ENCODE measurements at places on chromosomes 4 and X.

GRCh38 chr4:95660719-95661118 lies 111.9 kb upstream of the UNC5C start:
- no peak for DNase-seq

DNA sequence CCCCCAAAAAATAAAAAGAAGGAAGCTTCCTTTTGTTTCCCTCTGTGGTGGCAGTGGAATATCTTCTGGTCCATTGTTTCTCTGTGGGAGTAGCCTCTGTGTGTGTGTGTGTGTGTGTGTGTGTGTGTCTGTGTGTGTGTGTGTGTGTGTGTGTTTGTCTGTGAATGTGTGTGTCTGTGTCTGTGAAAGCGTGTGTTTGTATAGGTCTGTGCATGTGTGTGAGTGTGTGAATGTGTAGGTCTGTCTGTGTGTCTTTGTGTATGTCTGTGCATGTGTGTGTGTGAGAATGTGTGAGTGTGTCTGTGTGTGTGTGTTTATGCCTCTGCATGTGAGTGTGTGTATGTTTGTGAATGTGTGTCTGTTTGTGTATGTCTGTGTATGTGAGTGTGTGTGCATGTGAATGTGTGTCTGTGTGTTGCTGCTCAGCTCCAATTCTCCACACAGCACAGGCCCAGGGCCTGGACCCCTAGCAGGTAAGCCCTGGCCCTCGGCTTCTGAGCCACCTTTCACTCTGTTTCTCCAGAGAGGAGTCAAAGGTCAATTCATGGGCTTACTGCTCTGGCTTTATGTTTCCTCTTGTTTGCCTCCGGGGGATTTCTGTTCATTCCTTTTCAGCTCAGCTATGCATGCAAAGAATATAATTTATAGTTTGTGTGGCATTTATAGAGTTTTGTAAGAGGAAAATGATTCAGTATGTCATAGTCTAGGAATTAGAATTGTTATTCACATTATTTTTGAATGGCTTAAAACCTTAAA lies 89.8 kb downstream of the UCHL1 start:
- no peak for DNase-seq

DNA sequence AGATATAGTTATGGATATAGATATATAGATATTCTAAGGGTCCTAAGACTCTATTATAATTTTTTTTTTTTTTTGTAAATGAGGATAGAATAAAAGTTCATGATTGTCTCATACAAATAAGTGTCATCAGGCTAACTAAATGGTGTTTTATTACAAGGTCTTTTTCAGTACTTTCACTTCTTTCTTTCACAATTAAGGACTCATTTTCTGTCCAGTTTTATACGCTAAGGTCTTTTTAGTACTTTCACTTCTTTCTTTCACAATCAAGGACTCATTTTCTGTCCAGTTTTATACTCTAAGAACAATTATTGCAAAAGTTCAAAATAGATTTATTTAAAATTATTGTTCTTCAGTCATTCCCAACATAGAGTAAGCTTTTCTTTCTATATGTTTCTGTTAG lies 32.7 kb downstream of the RUFY3 start:
- DNase-seq = no peak

DNA sequence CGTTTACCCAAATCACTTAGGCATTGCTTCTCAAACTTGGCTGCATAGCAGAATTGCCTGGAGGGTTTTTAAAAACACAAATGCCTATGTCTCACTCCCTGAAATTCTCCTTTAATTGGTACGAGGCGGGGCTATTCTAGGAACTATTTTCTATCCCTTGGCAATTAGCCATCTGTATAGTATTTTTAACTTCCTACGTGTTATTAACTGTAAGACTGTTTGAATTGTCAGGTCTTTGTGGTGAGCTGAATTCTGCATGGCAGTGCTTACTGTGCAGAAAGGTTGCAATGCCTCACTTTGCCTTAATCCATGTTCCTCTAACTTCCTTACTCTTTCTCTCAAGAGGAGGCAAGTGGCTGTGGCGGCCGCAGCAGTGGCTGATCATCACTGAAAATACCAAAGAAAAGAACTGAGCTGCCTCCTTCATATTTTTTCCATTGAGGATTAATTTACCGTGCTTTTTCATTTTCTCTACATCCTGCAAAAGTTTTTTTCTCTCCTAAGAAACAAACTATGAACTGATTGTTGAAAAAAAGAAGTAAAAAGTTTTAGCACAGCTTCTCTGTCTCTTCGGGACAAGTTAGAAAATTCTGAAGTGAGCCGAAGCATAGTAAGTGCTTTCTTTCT lies at the start of gene SHROOM3:
Gene SHROOM3 (plus strand): TSS at position 329 of the 627 bp plus-strand sequence. CDS start 824 bp downstream, outside the sequence.
- DNase-seq = no peak

- DNase-seq = no peak
These were observed 157.7 kb downstream of the CHIC2 start for GRCh38 chr4:53906606-53907190.

DNA sequence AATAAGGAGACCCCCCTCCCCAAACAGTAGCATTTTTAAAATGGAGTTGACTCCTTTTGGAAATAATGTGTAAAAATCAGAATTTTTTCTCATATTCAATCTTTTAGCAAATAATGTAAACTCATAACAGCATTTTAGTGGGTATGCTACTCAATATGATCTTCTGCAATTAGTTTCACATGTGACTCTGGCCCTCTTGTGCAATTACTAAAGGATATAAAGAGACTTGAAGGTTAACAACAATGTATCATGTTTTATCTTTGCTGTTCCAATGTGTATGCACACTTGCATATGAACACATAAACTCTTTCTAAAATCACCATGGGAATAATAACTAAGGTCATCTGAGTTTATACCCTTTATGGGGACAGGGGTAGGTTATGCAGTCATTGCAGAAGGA lies 39.9 kb upstream of the RXFP1 start:
- no peak for DNase-seq

GRCh38 chr4:139684351-139684750 lies 18.7 kb downstream of the MGST2 start:
- DNase-seq = no peak

DNA sequence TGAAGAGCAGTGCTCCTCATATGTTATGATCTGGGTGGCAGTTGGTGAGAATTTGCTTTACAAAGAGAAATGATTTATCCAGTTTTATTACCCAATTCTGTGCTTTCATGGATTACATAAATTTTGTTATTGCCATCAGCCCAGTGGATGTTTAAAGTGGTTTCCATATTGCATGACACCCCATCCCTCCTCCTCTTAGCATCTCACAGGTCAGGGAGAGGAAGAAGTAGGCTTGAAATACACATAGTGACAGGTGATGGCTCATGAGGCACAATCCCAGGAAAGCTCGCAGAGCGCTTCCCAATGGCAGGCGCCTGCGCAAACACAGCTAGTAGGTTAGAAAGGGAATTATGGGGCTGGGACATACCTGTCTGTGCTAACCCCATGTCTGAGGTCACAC lies 47.7 kb upstream of the GATB start:
- DNase-seq = no peak

- no peak for DNase-seq
These were observed 203.0 kb downstream of the MAML3 start for GRCh38 chr4:139951021-139951420.

GRCh38 chr4:127018381-127018780 lies 614.4 kb upstream of the INTU start:
- DNase-seq = no peak

GRCh38 chr4:110395421-110395820 lies 80.5 kb upstream of the ENPEP start:
- DNase-seq = no peak

DNA sequence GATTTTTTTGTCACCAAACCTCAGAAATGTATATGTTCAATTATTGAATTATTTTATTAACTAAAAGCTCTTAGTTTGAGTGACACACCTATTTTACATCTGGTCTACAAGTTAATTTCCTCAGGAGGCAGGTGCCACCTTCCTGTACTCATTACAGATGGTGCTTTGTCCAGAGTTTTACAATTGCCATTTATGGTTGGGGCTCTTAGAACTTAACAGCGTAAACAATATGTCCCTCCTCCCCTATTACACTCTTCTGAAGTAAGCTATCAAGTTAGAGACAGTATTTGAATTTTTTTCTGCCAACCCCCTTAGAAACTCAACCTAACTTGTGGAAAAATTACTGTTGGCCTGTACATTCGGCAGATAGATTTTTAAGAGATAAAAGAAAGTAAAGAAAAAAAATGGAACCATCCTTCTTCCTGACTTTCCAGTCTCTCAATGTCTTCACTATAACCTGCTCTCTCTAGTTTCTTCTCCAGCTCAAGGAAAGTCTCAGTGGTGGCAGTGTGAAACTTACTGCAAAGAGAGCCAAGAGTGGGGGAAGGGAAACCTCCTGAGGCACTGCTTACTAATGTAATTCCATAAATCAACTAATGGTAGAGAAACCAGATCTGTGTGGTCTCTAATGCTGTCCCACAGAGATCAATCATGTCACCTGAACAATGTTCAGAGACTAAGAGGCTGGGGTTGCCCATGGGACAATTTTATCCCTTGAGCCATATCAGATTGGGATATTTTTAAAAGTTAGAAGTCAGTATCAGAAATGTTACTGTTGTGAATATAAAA lies 7.8 kb downstream of the CXXC4 start:
- no peak for DNase-seq
